NCI-H2171 treated with DMSO at 0.1 percent for 48 hours (cell line): ENCODE measurements at places on chromosomes 11 and 22.

DNA sequence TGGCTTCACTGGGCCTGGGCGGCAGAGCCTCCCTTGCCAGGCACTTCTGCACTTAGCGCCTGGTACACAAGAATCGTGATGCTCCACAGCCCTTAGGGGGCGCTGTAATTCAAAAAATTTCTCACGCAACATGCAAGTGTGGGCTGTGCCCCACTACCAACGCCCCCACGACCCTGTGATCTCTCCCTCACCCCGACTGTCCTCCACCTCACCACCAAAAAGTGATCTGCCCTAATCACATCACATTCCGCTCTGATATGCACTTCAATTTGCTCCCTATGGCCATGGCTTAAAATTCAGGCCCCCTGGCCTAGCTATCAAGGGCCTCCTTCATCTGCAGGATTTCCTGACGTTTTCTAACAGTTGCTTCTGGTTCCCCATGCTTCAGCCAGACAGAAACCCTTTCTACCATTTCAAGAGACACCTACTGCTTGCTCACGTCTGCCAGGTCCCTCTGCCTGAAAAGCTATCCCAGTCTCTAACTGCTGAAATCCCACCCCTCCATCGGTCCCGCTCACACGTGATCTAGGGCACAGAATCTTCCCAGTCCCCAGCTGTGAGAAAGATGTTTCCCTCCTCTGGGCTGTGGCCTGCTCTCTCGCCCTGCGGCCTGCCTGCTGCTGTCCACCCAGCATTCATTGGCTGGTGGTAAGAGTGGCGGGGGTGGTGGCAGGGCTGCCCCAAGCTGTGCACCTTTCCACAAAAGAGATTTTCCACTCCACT, 27.9 kb upstream of the LRRC32 start:
- no peak for DNase-seq

GRCh38 chr11:17979770-17980371, 33.0 kb downstream of the SERGEF start:
- peak; percentile 43 for DNase-seq

DNA sequence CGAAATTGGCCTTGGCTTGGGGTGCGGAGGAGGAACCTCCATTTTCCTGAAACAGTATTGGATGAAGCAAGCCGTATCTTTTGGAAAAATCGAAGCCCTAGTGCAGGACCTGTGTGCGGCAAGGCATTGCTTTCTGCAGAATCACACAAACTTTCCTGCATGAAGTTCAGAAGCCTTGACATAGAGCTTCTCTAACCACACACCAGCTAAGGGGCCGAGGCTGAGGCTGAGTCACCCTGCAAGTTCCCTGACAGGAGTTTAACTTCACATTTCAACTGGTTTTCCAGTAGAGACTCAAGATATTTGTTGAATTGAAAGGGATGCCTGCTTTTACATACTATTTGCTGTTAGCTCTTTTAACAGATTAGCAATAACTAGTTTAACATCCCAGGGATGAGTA, 67.8 kb downstream of the TCF20 start:
- no peak for DNase-seq

- no peak for DNase-seq
Measured at GRCh38 chr11:8809241-8809938, 101.6 kb upstream of the AKIP1 start.
